ENCODE measurements at places on chromosomes 2 and 18.

DNA sequence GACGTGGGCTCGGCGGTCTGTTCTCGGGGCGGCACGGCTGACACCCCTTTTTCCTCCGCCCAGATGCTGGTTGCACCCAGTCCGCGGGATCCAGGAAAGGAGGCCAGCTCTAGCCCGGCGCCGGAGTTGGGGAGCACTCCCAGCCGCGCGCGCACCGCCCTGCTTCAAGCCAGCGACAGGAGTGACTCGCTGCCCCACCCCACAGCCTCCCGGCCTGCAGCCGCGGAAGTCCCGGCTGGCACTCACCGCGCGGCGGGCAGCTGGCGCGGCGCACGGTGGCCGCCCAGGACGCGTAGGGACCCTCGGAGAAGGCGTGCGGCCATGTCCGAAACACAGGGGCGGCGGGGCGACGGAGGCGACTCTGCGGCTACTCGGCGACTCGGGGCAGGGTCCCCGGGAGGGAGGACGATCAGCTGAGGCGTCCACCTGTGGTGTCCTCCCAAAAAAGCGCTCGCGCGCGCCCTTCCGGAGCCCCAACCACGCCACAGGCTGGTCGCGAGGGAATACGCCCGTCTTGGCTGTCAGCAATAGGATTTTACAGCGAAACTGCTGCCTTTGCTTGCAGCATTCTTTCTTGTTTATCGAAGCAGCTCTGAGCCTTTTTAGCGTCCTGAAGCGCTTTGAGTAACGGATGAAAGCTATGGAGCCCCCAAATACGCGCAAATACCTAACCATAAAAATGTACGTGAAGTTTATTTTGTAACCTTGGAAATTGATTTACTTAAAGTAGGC lies at the start of gene ACADL:
TSS of gene ACADL (minus strand) at position 507 of the 732 bp plus-strand sequence. CDS start at position 323, 184 bp downstream.
- DNase-seq = no peak

DNA sequence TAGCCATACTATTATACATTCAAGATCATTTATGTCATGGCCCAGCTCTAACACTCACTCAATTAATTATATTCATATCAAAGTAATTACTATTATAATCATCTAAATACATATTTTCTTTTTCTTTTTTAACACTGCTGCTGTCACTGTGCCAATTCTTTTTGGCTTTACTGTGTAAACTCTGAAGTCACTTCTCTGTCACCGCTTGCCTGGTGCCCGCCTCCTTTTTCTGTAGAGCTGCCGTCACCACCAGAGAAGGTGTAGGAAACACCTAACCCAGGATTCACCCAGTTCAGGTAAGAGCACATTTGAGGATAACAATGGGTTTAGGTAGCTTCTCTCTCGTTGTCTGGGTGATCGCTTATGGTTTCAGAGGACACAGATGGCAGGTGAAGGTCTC lies 93.3 kb downstream of the AOX1 start:
- DNase-seq = no peak

DNA sequence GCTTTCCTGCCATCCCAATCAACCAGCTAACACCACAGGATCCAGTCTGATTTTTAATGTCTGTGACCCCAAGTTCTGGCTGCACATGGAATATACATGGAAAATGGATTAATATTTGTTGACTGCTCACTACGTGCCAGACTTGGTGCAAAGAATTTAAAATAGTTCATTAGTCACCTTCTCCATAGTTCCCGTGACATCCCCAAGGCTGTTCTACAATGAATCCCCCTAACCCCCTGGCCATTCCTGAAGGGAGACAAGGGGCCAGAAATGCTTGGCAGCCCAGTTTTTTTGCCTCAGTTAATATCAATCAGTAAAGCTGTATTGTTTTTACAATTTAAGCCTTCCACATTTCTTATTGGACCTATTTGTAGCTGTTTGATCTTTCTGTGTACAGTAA lies 71.0 kb upstream of the ST3GAL5 start:
- no peak for DNase-seq

DNA sequence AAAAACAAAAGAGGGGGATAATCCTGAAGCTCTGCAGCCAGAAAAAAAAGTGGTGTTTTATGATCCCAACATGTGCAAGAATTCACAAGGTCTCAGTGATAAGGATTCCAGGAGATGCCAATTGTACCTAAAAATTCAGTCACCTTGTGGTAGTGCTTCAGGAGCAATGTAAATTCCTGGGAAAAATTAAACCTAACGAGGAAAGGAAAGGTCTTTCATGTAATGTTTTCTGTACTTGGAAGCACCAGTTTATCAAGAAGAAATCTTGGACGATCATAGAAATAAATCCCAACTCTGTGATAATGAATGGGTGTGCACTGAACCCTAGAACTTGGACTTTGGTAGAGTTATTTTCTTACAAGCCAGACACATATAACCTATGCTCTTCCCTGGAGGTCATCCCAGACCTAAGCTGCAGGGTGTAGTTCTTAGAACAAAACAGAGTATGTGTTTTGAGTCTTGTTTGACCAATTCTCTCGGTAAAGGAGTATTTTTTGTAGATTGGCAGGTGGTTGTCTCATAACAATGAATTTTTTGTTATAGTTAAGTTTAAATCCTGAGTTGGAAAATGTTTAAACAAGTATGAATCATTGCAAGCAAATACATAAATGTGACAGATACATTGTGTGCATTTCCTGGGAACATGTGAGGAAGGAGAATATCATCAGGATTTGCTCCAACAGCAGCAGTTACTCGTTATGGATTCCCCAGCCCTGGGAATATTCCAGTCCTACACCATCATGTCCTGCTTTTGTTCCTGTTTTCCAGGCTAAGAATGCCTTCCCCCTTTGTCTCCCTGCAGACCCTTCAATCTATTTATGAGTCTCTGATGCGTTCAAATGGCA lies 224.6 kb downstream of the NAPG start:
- DNase-seq = no peak

GRCh38 chr18:59725142-59725541 lies 27.9 kb upstream of the CCBE1 start:
- no peak for DNase-seq

- DNase-seq = no peak
Measured at GRCh38 chr2:226142463-226142862, 657.2 kb downstream of the IRS1 start.

DNA sequence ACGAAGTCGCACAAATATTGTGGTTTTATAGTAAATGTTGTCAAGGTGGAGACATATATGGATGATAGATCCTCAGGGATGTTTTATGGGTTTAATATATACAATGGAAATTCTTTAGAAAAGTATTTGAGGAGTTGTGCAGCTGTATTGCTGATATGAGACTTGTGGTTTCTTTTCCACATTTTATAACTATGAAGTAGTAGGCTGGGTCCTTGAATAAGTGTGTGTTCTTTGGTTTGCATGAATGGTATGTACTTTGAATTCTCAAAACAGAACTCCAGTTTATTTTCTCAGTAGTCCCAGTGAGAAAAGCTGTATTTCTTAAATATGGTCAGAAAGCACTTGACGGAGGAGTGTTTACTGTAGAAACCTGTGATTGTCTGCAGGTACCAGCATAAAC lies 42.4 kb downstream of the PLCL1 start:
- DNase-seq = no peak

- DNase-seq = peak; percentile 24
Measured at GRCh38 chr2:215002500-215002899, 135.9 kb downstream of the ABCA12 start.

DNA sequence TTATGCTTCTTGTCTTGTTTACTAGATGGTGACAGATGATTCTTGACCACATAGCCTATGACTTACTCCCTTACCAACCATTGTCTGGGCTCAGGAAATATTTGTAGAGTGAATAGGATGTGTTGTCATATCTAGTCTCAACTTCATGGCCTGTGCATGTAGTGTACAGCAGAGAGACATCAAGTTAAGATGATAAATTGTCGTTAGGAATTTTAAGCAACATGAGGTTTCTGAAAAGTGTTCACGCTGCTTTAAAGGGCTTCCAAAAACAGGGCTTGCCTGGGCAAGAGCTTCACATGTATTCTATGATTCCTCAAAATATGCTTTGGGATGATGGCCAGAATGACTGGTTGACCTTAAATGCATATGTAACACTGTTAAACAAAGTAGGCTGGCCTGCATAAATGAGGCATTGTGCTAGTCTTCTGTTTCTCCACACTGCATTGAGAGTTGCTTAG lies 424.0 kb downstream of the RND3 start:
- DNase-seq = no peak

- no peak for DNase-seq
Measured at GRCh38 chr18:6627645-6628044, 101.9 kb upstream of the ARHGAP28 start.

- no peak for DNase-seq
Measured at GRCh38 chr2:56386657-56387056, 202.9 kb downstream of the CCDC85A start.

GRCh38 chr2:125398738-125399524 lies 1257.0 kb upstream of the GYPC start:
- DNase-seq = no peak

GRCh38 chr2:231795525-231796327 lies 9.5 kb downstream of the COPS7B start:
- peak; percentile 47 for DNase-seq

- no peak for DNase-seq
Measured at GRCh38 chr2:202771741-202772460, 99.7 kb downstream of the ICA1L start.

DNA sequence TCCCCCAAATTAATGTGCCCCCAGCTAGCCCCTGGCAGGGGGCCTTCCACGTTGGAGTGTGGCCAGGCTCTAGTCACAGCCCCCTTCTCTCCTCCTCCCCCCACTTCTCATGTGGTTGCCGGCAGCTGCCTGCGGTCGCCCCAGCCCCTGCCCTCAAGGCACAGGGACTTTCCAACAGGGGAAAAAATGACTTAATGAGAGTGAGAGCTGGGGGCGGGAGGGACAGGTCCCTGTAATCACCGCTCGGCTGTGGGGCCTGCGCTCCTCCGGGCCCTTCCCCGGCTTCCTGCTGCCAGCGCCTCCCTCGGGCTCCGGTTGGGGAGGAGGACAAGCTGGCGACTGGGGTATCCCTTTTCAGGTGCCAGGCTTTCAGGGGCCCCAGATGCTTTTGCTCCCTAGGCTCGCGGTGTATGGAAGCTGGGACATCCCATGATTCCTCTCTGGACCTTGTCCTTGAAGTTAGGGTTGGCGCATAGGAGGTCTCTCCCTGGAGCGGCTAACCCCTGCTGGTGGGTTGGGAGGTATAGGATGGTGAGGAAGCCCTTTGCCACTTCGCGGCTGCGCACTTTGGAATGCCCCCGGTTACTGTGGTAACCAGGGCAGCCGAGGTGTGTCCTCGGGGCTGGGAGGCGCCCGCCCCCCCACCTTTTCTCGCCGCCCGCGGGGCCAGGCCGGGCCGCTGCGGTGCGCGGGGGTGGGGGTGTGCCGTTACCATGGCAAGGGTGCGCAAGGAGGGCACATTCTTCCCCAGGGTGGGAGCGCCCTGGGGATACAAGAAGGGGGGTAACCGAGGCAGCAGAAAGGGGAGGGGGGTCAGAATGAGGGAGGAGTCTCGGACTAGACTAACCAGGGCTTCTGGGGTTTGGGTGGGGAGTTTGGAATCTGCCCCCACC lies 16.1 kb downstream of the WNT10A start:
- DNase-seq = no peak

DNA sequence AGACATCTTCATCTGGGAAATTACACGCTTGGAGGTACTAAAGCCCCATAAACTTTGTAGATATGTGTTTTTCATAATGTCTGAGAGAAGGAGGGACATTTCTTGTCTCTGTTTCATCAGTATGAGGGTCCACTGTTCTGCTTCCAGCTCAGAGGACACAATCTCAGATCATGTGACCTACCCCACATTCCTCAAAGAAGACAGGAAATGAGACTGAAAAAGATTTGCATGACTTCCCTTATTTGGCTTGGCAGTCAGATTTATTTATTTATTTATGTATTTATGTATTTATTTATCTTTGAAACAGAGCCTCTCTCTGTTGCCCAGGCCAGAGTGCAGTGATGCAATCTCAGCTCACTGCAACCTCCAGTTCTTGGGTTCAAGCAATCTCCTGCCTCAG lies 463.7 kb upstream of the RGPD4 start:
- peak; percentile 6 for DNase-seq

DNA sequence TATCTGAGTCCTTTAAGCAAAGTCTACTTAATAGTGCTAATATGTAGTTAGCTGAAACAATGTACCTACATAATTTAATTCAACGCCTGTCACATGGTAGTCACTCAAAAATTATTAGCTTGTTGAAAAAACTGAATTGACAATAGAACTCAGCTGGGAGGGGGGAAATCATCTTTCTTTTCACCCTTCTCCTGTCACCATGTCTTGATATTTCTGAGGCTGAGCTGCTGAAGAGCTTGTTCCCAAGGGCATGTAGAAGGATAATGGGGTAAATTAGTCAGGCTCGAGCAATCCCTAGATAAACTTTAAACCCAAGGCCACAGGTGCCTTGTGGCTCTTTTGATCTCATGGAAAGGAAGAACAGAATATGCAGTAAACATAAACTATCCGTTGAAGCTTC lies 339.6 kb upstream of the LRATD1 start:
- no peak for DNase-seq

DNA sequence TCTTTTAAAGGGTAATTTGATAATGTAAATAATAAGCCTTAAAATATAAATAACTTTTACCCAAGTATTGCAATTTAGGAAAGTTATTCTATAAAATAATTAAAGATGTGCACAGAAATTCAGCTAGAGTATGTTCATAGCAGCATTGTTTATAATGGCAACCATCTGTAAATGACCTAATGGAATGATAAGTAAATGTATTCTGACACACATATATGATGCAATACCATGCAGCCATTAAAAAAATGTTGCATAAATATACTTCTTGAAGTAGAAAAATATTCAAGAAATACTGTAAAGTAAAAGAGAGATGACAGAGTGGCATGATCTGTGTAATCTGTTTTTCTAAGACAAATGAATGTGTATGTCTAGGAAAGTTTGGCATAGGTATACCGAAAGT lies 545.7 kb downstream of the ZEB2 start:
- DNase-seq = no peak

DNA sequence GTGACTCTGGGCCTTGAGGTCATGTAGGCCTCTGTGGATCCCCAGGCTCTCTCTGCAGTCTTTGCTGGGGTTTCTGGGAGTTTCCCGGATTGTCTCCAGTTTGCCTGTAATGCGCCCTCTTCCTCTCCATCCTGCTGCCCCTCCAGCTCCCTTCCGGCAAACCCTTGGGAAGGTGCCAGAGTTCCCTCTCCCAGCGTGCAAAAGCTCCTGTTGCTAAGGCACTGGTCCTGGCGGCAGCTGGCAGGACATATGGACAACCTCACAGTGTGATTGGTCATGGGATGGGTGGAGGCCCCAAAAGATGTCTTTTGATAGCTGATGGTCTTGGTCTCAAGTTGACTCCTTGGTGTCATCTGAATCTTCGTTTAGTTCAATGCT lies 320.1 kb downstream of the CYP26B1 start:
- DNase-seq = no peak

- no peak for DNase-seq
Measured at GRCh38 chr2:236824836-236825235, 255.2 kb downstream of the ACKR3 start.

GRCh38 chr18:32095900-32096229 lies 4.2 kb downstream of the RNF138 start:
- no peak for DNase-seq
